ENCODE measurements at places on chromosomes 5 and 9. TPM values are rescaled to one million over a fixed set of nuclear protein-coding genes. Genes with fewer than 3 reads are reported as not detected.

DNA sequence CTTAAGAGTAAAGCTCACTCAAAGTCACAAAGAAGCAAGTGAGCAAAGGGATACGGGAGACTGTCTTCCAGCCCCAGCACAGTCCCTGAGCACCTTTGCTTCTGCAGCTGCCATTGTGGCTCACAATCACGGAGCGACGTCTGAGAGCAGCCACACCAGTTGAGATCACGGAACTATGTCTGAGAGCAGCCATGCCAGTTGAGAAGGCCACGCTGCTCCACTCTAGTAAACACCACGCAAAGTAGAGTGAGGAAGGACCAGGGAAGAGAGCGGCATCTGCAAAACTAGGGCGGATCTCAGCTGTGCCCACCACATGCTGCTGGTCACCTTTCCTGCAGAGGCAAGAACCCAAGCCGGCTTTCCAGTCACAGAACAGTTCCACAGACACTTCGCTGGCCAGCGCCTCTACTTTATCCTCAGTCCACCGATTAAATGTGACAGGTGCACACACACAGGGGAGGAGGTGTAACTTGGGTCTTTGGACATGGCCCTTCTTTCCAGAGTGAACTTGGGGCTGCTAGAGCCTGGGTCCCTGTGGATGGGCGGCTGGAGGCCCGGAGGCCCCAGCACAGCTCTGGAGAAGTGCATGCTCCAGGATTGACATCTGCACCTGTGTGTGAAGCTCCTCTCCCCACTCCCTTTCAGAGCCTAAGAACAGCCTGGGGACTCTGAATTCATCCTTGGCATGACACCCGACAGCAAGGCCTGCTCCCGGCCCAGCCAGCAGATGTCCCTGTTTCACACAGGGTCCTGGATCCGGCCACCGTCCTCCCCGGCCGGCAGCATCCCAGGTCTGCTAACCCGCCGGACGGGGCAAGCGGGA lies 324.9 kb upstream of the IRX4 start:
- DNase-seq: no peak
- no peaks in the 10 kb centered on the region for H3K4me1 ChIP-seq
- H3K27ac ChIP-seq: no peak overlapping the region
- H3K4me3 ChIP-seq: no peak overlapping the region

GRCh38 chr9:78292026-78292425 lies 4.9 kb upstream of the PSAT1 start:
- DNase-seq: no peak
- no peaks in the 10 kb centered on the region for H3K27me3 ChIP-seq
- peaks cover 14% of the 10 kb centered on the region for H3K36me3 ChIP-seq

DNA sequence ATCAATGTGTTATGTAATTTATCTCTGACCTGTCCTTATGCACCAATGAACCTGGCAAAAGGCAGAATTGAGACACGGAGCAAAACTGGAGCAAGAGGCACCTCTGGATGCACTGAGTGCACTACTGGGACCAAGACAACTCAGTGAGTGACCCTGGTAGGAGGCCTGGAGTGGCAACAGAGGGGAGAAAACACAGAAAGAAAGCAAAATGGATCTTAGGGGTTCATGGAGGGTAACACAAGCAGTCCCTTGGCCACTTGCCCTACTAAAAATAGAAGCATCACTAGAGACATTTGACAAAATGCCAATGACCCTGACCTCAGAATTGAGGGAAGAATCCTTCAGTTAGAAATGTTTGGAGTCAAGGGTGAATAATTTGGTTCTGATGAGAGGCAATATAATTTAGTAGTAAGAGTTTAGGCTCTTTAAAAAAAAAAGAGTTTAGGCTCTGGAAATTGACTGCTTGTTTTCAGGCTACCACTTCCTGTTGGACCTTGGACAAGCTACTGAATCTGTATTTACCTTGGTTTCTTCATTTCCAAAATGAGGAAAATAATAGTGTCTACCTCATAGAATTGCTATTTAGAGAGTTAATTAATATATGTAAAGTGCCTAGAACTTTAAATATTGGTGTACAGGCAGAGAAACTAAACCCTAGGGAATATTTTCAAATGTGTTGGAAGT lies 234.9 kb upstream of the TARS1 start:
- no peak overlapping the region for H3K4me3 ChIP-seq
- peaks cover 13% of the 10 kb centered on the region for H3K4me1 ChIP-seq
- H3K36me3 ChIP-seq: no peaks in the 10 kb centered on the region
- no peak overlapping the region for H3K27ac ChIP-seq
- no peak for DNase-seq

- H3K36me3 ChIP-seq: no peaks in the 10 kb centered on the region
- no peaks in the 10 kb centered on the region for H3K27me3 ChIP-seq
- H3K4me3 ChIP-seq: no peak overlapping the region
- no peaks in the 10 kb centered on the region for H3K4me1 ChIP-seq
These were observed 163.6 kb upstream of the SPEF2 start for GRCh38 chr5:35454011-35454525.

The CYFIP2 gene
- 37.8 TPM for total RNA-seq

The FIBCD1 gene
- 1.5 TPM for total RNA-seq

The HABP4 gene
- 9.8 TPM for total RNA-seq

DNA sequence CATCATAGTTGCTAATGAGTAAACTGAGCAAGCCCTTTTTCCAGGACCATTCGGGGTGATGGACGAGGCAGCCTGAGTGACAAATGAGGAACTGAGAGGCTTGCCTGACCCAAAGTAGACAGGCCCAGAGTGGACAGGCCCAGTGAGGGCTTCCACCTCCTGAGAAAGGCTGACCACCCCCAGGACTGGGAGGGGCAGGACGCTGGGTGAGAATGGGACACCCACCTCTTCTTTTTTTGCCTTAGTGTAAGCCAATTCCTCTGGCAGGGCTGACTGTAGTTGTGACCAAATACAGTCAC lies 68.3 kb downstream of the MACROH2A1 start:
- H3K27ac ChIP-seq: no peak overlapping the region
- H3K27me3 ChIP-seq: no peaks in the 10 kb centered on the region
- peaks cover 38% of the 10 kb centered on the region for H3K36me3 ChIP-seq
- H3K4me1 ChIP-seq: no peaks in the 10 kb centered on the region
- no peak for DNase-seq

The OR1Q1 gene
- not detected for total RNA-seq

- no peak overlapping the region for H3K27ac ChIP-seq
- no peak overlapping the region for H3K4me3 ChIP-seq
- no peaks in the 10 kb centered on the region for H3K27me3 ChIP-seq
- no peaks in the 10 kb centered on the region for H3K4me1 ChIP-seq
These were observed 44.4 kb upstream of the GPR21 start for GRCh38 chr9:122988920-122989621.

The GRIN1 gene
- 0.54 TPM for total RNA-seq

GRCh38 chr5:93607367-93608258 lies 24.6 kb downstream of the NR2F1 start:
- H3K27ac ChIP-seq: no peak overlapping the region
- peaks cover 26% of the 10 kb centered on the region for H3K4me1 ChIP-seq
- no peak overlapping the region for H3K4me3 ChIP-seq
- peaks cover 7% of the 10 kb centered on the region for H3K36me3 ChIP-seq
- H3K27me3 ChIP-seq: peaks cover 47% of the 10 kb centered on the region
- peak; percentile 44 for DNase-seq

The PCDHB16 gene
- 0.66 TPM for total RNA-seq

DNA sequence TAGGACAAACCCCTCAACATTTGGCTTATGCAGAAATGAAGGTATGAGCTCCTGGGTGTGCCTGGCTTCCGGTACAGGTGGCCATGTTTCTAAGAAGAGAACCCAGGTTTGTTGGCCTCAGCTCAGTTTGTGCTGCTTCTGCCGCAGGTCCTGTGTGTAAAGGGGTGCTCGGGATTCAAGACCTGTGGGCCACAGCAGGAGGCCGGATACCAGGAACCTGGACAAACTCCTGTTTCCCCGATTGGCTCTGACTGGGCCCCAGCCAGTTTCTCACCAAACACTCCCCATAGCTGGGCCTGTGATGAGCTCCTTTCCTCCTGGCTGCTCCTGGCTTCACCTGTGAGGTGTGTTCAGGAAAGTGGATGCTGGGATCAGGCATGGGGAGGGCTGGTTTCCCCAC lies 271.2 kb upstream of the IRX2 start:
- no peak overlapping the region for H3K4me3 ChIP-seq
- H3K27me3 ChIP-seq: no peaks in the 10 kb centered on the region
- H3K27ac ChIP-seq: no peak overlapping the region
- H3K36me3 ChIP-seq: no peaks in the 10 kb centered on the region
- DNase-seq: no peak

DNA sequence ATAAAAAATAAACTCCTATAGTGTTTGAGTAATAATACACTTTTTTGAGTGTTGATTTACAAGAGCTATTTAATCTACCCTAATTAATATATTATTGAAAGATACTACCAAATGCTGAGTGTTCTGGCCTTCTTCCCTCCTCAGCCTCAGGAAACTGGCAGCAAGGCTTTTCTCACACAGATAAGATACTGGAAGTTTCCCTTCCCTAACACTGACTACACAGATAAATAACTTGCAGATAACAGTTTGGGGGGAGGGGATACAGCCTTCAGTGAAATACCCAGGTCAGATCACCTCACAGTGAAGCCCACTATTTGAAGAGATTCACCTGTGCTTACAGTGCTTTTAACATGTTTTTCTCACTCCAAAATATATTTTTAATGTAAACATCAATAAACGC lies 1.6 kb upstream of the NIPSNAP3A start:
- peaks cover 17% of the 10 kb centered on the region for H3K4me1 ChIP-seq
- H3K27ac ChIP-seq: no peak overlapping the region
- peaks cover 26% of the 10 kb centered on the region for H3K36me3 ChIP-seq
- no peak overlapping the region for H3K4me3 ChIP-seq
- DNase-seq: no peak

The HNRNPA0 gene
- 42.3 TPM for total RNA-seq

DNA sequence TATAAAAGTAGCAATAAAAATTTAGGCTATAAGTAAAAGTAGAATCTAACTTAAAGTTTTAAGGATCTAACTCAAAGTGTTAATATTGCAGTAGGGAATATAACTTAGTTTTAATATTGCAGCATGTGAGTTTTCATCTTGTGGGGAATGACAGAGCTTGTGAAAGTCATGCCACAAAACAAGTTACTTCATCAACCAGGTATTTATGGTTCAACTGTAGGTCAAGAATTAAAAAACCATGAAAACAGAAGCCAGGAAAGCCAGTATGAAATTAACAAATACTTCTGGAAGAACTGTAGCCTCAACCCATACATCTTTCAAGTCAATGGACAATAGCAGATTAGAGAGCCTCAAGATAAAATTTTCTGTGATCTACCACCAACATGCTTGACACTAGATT lies 19.0 kb downstream of the HMGCS1 start:
- H3K4me1 ChIP-seq: peaks cover 28% of the 10 kb centered on the region
- H3K4me3 ChIP-seq: no peak overlapping the region
- H3K27me3 ChIP-seq: no peaks in the 10 kb centered on the region
- peaks cover 97% of the 10 kb centered on the region for H3K36me3 ChIP-seq

- H3K36me3 ChIP-seq: no peaks in the 10 kb centered on the region
- no peak for DNase-seq
- no peak overlapping the region for H3K27ac ChIP-seq
- H3K4me3 ChIP-seq: no peak overlapping the region
These were observed 369.5 kb downstream of the TAF11L14 start for GRCh38 chr5:18003784-18004183.

The KIAA1958 gene
- total RNA-seq: 10.5 TPM

- H3K4me3 ChIP-seq: no peak overlapping the region
- no peaks in the 10 kb centered on the region for H3K27me3 ChIP-seq
- peaks cover 5% of the 10 kb centered on the region for H3K36me3 ChIP-seq
- no peak overlapping the region for H3K27ac ChIP-seq
- DNase-seq: no peak
- peaks cover 75% of the 10 kb centered on the region for H3K4me1 ChIP-seq
These were observed 30.8 kb downstream of the ARHGAP26 start for GRCh38 chr5:142800776-142801494.

DNA sequence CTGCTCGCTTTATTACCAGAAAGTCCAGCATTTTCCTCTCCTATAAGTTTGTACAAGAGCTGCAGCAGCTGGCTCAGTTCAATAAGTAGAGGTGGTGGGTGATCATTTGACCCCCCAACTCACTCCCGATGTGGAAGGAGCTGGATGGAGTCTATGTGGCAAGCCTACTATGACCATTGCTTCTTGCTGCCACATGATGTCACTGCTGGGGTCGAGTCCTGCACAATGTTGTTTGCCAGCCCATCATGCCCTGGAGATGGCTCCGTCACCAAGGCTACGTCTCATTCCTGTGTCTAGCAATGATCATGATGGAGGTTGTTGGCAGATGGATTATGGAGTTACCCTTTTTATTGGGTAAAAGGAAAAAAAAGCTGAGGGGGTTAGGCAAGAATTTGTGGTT lies 266.3 kb downstream of the PSAT1 start:
- no peaks in the 10 kb centered on the region for H3K4me1 ChIP-seq
- no peaks in the 10 kb centered on the region for H3K36me3 ChIP-seq
- no peak for DNase-seq
- no peak overlapping the region for H3K27ac ChIP-seq
- no peak overlapping the region for H3K4me3 ChIP-seq

GRCh38 chr5:54311176-54311677 lies 854 bp upstream of the ARL15 start:
- peak overlapping the region; percentile 97 for H3K27ac ChIP-seq
- no peaks in the 10 kb centered on the region for H3K27me3 ChIP-seq
- no peak for DNase-seq
- H3K4me3 ChIP-seq: peak overlapping the region; percentile 77

- no peak overlapping the region for H3K4me3 ChIP-seq
- no peaks in the 10 kb centered on the region for H3K4me1 ChIP-seq
- H3K27ac ChIP-seq: no peak overlapping the region
- no peaks in the 10 kb centered on the region for H3K36me3 ChIP-seq
- DNase-seq: no peak
These were observed 543.0 kb downstream of the MAT2B start for GRCh38 chr5:164048359-164048926.

The LHFPL2 gene
- 43.6 TPM for total RNA-seq

DNA sequence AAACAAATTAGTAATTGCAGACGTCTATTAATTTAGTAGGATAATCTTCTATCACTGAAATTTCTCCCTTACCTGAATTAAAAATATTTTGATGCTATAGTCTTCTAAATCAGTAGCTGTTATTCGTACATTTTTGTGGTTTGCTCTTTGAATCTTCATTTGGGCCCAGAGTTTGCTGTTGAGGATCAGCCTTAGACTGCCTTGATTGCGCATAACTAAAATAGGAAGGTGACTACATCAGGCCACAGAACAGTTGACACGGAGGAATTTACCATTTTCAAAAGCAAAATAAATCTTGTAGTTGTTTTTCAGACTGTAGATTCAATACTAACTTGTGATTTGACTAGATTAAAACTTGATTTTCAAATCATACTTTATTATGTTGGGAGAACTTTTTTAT lies 11.8 kb upstream of the NADK2 start:
- H3K27me3 ChIP-seq: no peaks in the 10 kb centered on the region
- no peak overlapping the region for H3K4me3 ChIP-seq
- H3K36me3 ChIP-seq: no peaks in the 10 kb centered on the region
- H3K4me1 ChIP-seq: no peaks in the 10 kb centered on the region
- no peak overlapping the region for H3K27ac ChIP-seq
- no peak for DNase-seq

The PIP5K1B gene
- 8.6 TPM for total RNA-seq

GRCh38 chr9:86402591-86402990 lies 48.4 kb upstream of the TUT7 start:
- peaks cover 18% of the 10 kb centered on the region for H3K4me1 ChIP-seq
- no peaks in the 10 kb centered on the region for H3K36me3 ChIP-seq
- no peak overlapping the region for H3K4me3 ChIP-seq
- no peak overlapping the region for H3K27ac ChIP-seq
